ENCODE measurements at places on chromosomes 6 and 20. TPM values are rescaled to one million over a fixed set of nuclear protein-coding genes. Genes with fewer than 3 reads are reported as not detected.
A peak's percentile ranks its signal among the peaks of the same experiment; 100 is the strongest.

Gene PDE10A
- 3.8 TPM for polyA plus RNA-seq

Gene OR2J3
- not detected for polyA plus RNA-seq

- DNase-seq, result no peak
Measured at GRCh38 chr6:119781365-119781764, 431.8 kb upstream of the MAN1A1 start.

- DNase-seq, result no peak
Measured at GRCh38 chr6:79071547-79071946, 6.5 kb downstream of the PHIP start.

GRCh38 chr6:114274836-114275235, 68.0 kb downstream of the HS3ST5 start:
- DNase-seq, result no peak

Gene FOXA2
- not detected for polyA plus RNA-seq

DNA sequence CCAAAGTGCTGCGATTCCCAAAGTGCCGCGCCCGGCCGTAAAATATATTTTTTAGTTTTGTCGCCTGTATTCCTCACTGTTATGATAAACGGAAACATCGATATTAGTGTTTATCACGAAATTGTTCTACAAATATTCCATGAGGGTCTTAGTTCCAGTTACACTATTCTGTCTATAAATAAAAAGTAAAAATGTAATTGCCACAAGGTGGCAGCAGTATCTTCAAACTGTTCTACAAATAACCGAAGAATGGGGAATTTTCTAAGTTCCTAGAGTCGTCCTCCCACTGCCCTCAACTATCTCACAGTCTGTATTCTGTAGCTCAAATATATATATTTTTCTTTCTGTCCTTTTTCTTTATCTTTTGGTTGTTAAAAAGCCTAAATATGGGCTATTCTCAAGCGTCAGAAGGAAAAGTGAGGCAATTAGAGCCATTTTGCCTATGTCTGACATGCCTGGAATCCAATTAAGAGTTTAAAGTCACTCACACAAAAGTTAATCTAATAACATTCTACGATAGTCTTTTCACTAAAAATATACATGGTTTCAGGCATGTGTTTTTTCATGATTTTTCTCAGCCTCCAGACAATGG, 14.2 kb upstream of the FAM162B start:
- DNase-seq, result no peak

- no peak for DNase-seq
Measured at GRCh38 chr20:33053291-33054106, at the start of gene BPIFB3. TSS of gene BPIFB3 (plus strand) at chr20:33053903. CDS start at chr20:33055436, 1,533 bp downstream.

GRCh38 chr20:568097-568652, 24.6 kb upstream of the CSNK2A1 start:
- peak; percentile 68 for DNase-seq

Gene MEP1A
- not detected for polyA plus RNA-seq

- DNase-seq, result no peak
Measured at GRCh38 chr6:157193443-157193996, 129.8 kb downstream of the TMEM242 start.

DNA sequence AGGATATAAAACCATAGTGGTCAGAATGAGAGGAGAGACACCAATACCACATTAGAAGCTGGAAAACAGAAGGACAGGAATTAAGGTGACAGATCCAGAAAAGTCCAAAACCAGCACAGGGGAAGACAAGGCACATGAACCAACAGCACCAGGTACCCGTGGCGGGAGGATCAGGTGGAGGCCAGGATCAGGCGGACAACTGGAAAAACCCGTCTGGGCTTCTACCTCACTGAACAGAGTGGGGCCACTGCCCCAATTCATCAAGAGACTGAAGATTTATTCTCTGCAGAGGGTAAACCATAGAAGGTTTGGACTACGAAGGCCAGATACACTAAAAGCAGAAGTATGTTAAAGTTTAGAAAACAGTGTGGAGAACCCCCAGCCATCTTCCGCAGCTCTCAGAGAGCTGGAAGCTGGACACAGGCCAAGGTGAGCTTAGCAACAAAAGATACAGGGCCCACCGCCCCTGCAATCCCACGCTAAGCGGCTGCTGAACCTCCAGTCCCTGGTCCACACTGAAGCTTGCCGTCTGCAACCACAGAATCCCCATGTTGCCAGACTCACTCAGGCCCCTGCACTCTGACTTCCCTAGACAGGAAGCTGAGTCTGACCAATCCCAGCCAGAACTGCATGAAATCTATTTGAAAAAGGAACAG, 29.9 kb downstream of the ABHD12 start:
- DNase-seq, result no peak

GRCh38 chr6:88013015-88013414, 34.6 kb upstream of the SPACA1 start:
- no peak for DNase-seq
